MG63 (cell line): ENCODE measurements at places on chromosomes 3 and 15. TPM values are rescaled to one million over a fixed set of nuclear protein-coding genes. Genes with fewer than 3 reads are reported as not detected.
A peak's percentile ranks its signal among the peaks of the same experiment; 100 is the strongest.

The TMEM62 gene
- 12.2 and 12.8 TPM in 2 replicates for total RNA-seq

The CHDH gene
- 0.76 and 2.0 TPM in 2 replicates for total RNA-seq

The NEDD4 gene
- total RNA-seq = 9.9 and 78.4 TPM in 2 replicates

The SLC2A2 gene
- 0.03 and 0.15 TPM in 2 replicates for total RNA-seq

The CD47 gene
- 69.0 and 158 TPM in 2 replicates for total RNA-seq

The SEC22A gene
- 36.0 and 46.9 TPM in 2 replicates for total RNA-seq

The GPR15 gene
- not detected in 2 replicates for total RNA-seq

The PEX5L gene
- not detected in 2 replicates for total RNA-seq

The SOX14 gene
- not detected in 2 replicates for total RNA-seq

The GRK7 gene
- total RNA-seq = not detected in 2 replicates

The INAFM2 gene
- total RNA-seq = 8.9 and 9.6 TPM in 2 replicates

DNA sequence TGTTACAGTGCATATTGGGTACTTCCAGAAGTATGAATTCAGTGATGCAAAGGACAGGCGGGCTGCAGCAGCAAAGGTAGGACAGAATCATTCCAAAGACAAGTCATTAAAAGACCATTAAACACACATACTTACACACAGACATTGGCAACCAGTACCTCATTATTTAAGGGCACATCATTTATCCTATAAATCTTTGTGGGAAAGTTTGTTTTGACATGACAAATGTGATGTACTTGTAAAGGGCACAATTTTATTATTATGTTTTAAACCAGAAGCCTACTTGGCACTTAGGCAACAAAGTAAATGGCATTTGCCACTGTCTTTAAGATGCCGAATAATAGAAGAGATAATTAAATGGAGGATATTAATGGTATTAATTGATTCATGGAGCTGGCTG lies 22.7 kb downstream of the ARIH1 start:
- DNase-seq = no peak

- DNase-seq = no peak
These were observed 124.6 kb upstream of the ABHD17C start for GRCh38 chr15:80570553-80570952.

DNA sequence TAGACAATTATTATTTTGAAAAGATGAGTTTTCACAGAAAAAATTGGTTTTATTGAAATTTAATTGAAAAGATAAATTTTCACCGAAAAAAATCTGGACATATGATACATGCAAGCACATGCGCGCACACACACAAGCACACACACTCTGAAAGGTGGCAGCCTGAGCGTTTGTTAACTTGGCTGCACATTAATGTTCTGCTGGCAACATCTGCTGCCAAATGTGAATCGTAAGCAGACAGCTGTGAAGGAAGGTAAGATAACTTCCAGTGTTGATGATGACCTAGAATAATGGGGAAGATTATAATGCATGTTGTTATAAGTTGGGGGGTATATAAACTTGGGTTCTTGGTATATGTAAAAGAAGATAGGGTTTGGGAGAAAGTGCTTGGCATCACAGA lies 18.4 kb upstream of the CMTM7 start:
- no peak for DNase-seq

DNA sequence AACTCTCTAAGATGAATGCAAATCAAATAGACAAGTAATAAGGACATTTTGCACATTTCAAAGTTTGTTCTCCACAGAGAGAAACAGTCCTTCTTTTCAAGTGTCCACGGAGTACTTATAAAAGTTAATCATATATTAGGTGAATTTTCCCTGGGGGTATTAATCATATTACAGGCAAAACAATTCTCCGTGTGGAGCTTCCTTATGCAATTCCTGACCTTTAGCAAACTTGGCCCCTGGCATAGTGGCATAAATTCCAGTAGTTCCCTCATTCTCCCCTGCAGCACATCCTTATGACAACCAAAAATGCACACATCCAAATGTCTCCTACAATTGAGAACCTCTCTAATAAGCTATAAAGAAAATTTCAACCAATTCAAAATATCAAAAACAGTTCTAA lies 34.4 kb downstream of the FSIP1 start:
- peak; percentile 22 for DNase-seq

DNA sequence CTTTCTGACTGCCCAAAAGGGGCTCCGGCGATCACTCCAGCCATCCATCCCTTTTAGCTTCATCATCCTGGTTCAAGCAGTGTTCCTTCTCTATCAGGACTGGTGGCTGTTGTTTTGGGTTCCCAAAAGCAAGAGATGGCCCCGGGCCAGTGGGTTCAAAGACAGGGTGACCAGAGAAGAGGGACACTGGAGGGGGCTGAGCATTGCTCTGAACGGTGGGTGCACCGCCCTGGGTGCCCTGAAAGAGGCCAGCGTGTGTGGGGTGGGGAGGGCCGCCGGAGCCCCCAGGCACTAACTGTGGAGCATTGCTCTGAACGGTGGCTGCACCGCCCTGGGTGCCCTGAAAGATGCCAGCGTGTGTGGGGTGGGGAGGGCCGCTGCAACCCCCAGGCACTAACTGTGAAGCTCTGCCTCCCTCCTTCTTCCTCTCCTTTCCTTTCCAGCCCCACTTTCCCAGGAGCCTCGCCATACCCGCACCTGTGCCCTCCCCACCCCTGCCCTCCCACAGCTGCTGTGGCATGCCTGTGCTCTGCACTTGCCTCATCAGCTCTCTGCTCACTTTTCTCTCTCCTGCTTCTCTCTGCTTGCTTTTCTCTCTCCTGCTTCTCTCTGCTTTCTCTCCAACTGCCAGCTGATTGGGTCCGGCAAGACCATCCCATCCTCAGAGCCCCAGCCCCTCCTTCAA lies 37.4 kb upstream of the OR4F6 start:
- no peak for DNase-seq

GRCh38 chr15:73679180-73679579 lies 5.0 kb upstream of the CD276 start:
- DNase-seq = no peak

GRCh38 chr3:193686665-193687483 lies 93.9 kb downstream of the OPA1 start:
- DNase-seq = no peak

DNA sequence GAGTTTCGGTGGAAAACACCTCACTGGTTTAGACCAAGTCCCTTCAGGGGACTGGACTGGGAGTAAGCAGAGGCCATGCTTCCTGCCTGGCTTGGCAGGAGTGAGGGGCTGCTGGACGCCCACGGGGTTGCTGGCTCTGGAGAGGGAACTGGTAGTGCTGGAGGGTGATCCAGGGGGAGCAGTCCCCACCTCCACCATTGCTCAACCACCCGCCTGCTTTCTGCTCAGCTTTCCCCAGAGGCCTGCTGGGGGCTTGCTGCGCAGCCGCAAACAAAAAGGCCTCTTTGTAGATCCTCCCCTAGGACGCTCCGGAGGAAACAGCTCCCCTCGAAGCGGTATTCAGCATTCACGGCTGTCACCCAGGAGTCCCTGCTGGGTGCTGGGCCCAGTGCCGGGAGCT lies 33.5 kb downstream of the EBLN2 start:
- DNase-seq = no peak

GRCh38 chr15:69562564-69562963 lies 109.9 kb downstream of the RPLP1 start:
- DNase-seq = no peak

DNA sequence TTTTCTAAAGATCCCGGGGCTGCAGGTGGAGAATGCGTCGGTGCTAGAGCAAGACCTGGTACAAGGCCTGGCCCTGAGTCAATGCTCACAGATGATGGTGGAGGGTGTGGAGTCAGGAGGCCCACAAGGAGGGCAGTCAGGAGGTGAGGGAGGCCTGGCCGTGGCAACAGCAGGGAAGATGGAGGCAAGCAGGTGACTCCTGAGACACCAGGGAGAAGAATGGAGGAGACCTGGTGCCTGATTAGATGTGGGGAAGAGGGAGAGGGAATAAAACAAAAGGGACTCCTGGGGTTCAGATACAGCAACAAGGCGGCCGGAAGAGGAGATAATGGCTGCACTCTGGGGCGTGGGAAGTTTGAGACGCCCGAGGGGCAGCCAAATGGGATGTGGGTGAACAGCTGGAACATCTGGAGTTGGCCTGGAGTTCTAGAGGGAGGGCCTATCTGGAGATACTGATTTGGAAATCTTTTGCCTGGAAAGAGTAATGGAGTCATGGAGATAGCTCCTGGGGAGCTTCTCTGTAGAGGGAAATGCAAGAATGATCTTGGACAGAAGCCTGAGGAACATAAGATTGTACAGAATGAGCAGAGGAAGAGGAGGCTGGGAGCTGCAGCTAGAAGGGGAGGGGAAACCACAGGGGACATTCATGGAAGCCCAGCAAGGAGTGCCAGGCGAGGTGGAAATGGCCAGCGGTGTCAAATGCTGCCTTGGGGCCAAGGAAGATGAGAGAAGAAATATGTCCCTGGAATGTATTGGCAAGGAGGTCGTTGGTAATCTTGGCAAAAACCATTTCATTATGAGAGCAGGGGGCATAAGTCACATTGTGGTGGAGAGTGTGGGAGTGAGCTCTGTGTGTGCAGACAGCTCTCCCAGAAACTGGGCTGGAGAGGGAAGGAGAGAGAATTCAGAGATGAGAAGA lies 67.5 kb upstream of the CORO2B start:
- DNase-seq = peak; percentile 89

GRCh38 chr3:13850161-13850945 lies 29.5 kb downstream of the WNT7A start:
- DNase-seq = peak; percentile 25

DNA sequence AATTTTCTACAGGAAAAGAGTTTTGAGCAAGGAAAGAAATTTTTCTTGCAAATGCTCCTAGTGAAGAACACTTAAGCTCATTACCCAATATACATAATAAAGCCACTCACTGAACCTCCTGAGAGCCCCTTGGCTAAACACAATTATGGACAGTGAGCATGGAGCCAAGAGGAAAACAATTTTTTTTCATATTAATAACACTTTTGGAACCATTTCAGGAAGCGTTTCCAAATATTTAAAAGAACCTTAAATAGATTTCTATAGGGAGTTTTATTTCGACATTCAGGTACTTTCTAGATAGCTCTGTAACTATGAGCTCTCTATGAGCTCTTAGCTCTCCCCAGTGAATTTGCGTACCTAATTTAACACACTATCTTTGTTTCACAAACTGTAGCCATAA lies 581.1 kb downstream of the ZNF385D start:
- no peak for DNase-seq

GRCh38 chr3:73475175-73475574 lies 149.6 kb downstream of the PDZRN3 start:
- no peak for DNase-seq

- DNase-seq = no peak
These were observed 41.5 kb downstream of the MAPK6 start for GRCh38 chr15:52060501-52060900.

DNA sequence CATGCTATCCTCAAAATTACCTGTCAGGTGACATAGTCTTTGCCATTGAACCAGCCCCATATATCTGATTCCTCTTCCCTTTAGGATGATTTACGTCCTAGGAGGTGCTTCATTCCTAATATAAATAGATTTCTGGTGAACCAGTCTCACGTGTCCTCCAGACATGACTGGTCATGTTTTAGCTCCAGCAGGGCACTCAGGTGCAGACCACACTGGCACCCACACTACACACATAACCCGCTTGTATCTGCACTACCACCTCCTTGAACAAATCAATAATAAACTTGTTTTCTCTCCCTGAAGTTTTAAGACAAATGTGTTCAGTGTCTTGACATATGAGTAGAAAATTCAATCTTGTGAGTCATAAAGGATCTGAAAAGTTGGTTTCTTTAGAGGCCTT lies 155.5 kb downstream of the GOLIM4 start:
- no peak for DNase-seq

DNA sequence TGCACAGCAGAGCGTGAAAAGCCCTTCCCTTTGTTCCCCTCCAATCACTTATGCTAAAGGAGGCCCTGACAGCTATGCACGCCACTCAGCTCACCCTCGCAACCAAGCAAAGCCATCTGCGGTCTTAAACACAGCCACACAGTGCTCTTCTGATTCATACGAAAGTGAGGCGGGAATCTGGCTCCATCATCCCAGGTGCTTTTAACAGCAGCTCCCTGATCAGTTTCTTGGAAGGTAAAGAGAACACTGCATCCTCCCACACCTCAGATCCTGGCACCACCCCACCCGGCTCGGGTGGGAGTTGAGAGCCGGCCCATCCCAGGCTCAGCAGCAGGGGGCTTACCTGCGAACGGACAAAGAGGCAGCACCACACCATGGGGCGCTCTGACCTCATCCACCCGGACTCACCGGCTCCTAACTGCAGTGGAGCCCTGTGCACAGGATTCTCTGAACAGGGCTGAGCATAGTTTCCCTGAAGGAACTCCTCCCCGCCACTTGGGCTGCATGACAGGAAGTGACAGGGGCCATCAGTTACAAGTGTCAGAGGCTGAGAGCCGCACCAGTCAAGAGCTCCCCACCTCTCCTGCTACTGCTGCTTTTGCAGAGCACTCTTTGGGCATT lies 114.3 kb upstream of the ARHGEF3 start:
- DNase-seq = no peak

DNA sequence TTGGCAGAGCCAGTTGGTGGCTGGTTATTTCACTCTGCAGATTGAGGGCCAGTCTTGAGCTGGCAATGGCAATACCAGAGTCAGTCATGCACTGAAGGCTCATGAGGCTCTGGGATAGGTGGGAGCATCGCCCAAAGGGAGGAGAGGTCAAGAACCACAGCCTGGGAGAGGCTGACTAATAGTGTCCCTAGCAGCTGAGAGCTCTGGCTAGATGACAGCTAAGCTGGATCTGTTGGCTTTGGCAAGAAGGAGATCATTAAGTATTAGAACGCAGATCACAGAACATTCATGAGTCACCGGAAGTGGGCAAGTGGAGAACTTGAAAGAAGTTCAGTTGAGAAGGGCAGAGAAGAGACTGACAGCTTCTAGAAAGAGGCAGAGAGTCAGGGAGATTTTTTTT lies 521.1 kb downstream of the NR2F2 start:
- peak; percentile 96 for DNase-seq

- peak; percentile 21 for DNase-seq
These were observed 386.5 kb upstream of the PROK2 start for GRCh38 chr3:72171463-72171881.

GRCh38 chr15:70447521-70447920 lies 315.8 kb downstream of the UACA start:
- DNase-seq = no peak

- DNase-seq = no peak
These were observed 19.5 kb upstream of the PHC3 start for GRCh38 chr3:170200987-170201386.

DNA sequence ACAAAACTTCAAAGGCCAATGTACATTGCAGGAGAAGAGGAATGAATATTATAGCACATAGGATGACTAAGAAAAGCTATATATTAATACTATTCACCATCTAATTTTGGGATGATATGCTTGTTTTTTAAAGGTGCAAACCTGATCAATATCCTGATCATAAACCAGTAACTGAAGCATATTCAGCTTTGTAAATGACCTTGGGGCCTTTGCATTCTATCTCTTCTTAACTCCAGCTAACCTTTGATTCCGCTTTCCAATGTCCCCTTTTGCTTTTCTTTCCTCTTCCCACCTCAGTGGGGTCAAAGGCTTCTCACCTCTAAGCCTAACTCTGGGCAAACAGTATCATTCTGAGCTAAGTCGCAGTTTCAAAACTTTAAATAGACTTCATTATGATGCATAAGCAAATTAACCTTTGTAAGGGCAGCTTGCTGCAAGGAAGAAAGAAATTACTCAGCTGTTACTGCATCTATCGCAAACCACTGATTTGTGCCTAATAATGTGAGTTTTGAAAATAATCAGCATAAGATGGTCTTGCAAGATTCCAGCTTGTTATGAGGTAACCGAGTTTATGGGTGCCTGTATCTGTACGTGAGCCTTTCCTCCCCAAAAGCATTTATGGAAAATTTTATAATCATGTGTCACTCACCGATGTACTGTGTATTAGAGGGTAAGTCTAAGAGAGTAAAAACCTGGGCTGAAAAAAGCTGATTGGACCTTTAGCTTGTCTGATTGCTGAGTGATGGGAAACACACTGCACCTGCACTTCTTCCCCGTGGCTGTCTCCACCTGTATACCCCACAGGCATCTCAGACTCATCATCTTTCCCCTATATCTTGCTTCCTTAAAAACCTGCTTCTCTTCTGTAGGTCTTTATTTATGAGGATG lies 116.8 kb downstream of the TPRG1 start:
- DNase-seq = no peak
